Stimulated activated CD8-positive, alpha-beta memory T cell treated with anti-CD3 and anti-CD28 coated beads, Interleukin-15, amount 100 ng/mL, for 24 hours (primary cell): ENCODE measurements at places on chromosomes 6 and 20.

- no peak for DNase-seq
These were observed 36.1 kb downstream of the NCR2 start for GRCh38 chr6:41371461-41371991.

- DNase-seq: no peak
These were observed 166.3 kb upstream of the AFDN start for GRCh38 chr6:167660424-167660823.

- no peak for DNase-seq
These were observed 5.1 kb upstream of the MBOAT1 start for GRCh38 chr6:20217324-20217855.

DNA sequence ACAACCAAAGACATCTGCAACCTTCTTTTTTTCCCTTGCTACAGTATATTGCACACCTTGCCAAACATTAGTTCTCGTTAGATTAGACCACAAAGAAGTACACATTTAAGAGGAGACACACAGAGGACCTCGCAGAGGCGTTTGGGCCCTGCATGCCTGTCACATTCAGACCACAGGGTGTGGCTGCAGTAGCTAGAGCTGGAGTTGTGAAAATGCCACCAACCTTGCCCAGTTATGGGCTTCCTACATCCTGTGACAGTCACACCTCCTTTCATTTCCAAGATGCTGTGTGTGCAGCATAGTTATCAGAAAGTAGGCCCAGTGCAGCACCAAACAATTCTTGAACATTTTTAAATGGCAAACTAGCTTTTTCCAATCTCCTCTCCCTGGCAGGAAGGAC lies 2.4 kb downstream of the SYNE1 start:
- DNase-seq: no peak

- DNase-seq: no peak
These were observed 73.0 kb upstream of the FAM8A1 start for GRCh38 chr6:17527076-17527475.

- no peak for DNase-seq
These were observed 84.3 kb downstream of the FILIP1 start for GRCh38 chr6:75409286-75409685.
